ENCODE measurements at places on chromosomes 2 and 18.

DNA sequence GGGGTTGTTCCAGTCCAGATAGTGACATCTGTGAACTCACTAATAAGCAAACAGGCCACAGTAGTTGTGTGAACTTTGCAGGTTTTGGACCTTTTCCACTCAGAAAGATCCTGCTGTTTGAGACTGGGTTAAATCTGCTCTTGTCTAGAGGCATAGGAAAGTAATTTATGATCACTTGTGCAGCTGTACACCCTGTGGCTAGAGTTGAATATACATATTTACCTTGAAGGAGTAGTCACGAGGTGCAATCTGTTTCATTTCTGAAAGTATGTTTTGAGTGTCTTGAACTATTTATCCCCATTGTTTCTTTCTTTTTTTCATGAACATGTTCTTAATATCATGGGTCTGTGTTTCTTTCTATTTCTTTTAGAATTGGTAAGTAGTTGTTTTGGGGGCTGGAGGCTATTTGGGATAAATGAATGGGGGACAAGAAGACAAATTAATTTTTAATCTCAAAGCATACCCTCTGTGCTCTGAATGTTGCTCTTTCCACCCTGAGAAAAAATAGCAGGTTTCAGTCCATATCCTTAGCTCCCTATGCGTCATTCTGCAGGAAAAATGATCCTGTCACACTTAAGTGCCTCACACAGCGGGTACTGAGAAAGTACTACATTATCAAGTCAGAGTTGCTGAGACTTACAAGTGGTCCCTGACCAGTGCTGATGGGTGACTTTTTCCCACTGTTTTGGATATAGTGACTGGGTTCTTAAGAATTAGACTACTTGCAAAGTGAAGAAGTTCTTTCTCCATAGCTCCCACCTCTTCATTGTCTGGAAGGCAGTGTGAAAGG, 28.2 kb downstream of the DCC start:
- no peak for DNase-seq

- DNase-seq: no peak
These were observed 287.2 kb upstream of the FN1 start for GRCh38 chr2:215722986-215723630.

- no peak for DNase-seq
These were observed 6.5 kb downstream of the GPC1 start for GRCh38 chr2:240441993-240442411.

- DNase-seq: no peak
These were observed 60.4 kb upstream of the TWIST2 start for GRCh38 chr2:238787501-238787900.

GRCh38 chr2:36367895-36368353, 12.3 kb downstream of the CRIM1 start:
- no peak for DNase-seq

All from memory B cell (primary cell).